Stimulated activated CD4-positive, alpha-beta T cell treated with anti-CD3 and anti-CD28 coated beads, Interleukin-1b, Interleukin-23, amount 100 ng/mL, for 4 hours (primary cell): ENCODE measurements at places on chromosomes 1 and 21.

GRCh38 chr21:29218749-29219148, 80.0 kb upstream of the BACH1 start:
- DNase-seq: no peak

DNA sequence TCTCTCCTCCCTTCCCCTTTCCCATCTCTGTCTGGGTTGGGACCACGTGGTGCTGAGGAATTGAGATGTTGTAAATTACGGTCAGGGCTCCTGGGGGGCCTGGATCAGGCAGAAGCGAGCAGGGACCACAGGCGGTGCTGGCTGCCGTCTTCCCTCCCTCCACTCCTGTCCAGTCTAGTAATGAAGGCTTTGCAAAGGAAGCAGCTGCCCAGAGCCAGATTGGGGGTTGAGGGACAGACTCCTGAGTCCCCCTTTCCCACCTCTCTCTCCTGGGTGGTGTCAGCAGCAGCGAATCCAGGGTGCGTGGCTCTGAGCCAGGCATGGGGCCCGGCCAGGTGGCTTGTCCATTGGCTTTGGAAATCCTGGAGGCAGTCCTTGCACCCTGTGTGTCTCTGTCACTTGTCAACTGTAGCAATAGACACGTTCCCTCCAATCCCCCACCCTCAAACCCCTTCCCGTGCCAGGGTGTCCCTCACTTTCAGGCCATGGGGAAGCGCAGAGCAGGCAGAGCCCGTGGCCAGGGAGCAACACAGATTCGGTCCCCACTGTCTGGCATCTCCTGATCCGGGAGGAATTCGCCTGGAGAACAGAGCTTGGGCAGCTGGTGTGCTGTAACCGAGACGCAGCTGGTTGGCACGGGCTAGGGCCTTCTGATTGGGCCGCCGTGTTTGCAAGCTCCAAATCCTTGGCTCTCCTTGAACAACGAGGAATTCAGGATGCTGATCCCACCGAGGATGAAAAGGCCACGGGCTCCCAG, 64.8 kb upstream of the WNT4 start:
- DNase-seq: no peak

GRCh38 chr21:25501996-25502665, 105.2 kb downstream of the MRPL39 start:
- peak; percentile 28 for DNase-seq

DNA sequence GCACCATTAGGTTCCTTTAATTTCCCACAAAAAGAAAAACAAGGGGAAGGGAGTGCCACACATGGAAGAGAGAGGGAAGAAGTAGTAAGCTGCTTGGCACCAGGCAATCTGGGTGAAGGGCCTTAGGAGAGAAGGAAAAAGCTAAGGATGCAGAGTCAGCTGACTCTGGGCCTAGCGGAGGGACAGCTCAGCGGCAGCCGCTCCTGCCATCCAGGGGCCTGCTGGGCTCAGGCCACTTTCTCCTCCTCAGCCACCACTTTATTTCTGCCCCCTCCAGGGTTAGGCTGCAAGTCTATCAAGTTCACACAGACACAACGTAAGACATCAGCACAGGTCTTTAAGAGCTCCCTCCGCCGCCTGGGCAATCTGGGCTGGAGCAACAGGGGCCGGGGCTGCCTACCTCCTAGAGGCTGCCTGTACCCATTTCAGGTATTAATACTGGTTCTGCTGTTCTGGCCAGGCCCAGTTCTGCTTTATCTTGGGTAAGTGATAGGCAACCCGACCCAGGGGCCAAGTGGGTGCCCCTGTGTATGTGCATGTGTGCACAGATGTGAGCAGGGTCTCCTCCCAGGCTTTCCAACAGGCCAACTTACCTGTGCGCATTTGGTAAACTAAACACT, 53.6 kb downstream of the SLC45A1 start:
- DNase-seq: no peak

DNA sequence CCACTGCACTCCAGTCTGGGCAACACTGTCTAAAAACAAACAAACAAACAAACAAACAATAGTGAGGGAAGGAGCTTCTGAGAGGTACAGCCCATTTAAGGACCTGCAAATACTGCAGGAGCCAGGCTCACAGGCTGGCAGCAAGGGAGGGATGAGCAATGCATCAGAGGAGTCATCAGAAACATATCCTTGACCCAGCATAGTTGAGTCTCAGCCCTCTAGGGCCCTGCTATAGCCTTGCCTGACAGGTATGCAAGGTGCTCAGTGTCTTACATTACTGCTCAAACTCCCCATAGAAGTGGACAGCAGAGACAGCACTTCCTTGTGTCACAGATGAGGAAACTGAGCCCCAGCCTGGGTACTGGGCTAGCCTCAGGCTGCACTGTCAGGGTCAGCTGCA, 7.3 kb upstream of the TTC4 start:
- no peak for DNase-seq

GRCh38 chr1:34740161-34740868, 14.5 kb upstream of the GJB5 start:
- no peak for DNase-seq

DNA sequence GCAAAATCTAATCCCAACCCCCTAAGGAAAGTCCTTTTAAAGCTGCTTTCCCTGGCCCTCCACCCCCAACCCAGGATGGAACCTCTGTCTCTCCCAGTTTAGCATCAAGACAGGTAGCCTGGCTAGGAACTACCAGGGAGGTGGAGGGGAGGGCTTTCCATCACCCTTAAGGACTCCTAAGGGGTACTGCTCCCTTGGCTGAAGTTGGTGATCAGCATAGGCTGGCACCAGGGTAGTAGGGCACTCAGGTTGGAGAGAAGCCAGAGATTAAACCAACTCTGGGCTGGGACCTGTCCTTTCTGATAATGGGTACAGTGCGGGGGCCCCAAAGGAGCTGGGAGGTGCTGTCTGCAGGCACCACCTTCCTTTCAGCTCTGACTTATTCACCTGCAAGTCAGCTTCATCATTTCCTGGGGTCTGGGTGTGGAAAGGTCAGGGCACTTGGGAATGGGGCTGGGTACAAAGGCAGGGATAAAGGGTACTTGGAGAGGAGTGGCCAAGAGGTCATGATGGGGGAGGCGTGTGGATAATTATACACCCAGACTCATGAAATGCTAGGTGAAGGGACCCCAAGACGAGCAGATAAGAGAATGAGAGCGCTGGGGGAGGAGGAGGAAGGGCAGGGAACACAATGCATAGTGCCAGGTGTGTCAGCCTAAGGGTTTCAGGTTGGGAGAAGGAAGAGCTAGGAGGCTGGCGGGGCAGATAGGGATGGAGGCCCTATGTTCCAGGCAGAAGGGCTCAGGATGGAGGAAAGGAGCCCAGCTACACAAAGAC, 1.2 kb downstream of the ARHGEF2 start:
- no peak for DNase-seq

GRCh38 chr1:45974541-45975269, 157.7 kb downstream of the PIK3R3 start:
- DNase-seq: no peak

DNA sequence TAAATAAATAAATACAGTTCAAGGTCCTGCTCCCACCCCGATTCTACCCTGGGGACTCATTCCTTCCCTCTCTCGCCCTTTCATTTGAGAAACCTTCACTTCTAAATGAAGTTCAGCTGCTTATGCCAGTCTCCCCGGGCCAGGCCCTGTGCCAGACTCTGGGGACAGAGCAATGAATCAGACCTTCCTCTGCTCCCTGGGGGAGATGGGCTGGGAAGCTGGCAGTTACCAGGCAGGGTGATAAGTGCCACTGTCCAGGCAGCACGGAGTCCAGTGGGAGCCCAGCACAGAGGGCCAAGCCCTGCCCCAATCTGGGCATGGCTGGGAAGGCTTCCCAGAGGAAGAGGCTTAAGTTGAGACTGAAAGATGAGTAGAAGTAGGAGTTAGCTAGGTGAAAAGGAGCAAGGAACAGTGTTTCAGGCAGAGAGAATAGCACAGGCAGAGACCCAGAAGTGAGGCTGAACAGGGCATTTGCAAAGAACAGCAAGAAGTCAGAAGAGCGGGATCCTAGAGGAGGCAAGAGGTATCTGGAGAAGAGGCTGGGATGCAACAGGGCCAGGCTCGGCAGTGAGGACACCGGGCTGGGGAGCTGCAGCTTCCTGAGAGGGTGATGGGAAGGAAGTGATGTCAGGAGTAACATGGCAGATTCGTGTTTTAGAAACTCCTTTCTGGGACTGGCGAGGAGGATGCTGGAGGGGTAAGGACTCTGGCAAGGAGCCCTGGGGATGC, 13.5 kb downstream of the KCNQ4 start:
- DNase-seq: no peak

- DNase-seq: no peak
Observed at GRCh38 chr1:25117233-25117823, 115.0 kb downstream of the SYF2 start.

DNA sequence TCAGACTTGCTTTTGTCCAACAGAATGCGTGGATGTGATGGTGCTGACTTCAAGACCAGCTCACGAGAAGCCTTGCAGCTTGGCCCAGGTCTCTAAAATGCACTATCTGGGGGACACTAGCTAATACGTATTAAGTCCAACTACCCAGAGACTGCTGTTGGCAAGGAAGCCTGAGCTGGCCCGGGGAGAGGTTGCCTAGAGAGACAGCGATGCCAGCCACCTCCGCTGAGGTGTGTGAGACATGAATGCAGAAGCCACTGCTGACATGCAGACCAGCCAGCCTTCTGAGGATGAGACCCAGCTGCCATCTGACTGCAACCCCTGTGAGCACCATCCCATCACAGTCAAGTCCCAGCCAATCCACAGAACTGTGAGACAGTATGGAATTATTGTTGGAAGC, 32.5 kb downstream of the THAP3 start:
- DNase-seq: no peak

DNA sequence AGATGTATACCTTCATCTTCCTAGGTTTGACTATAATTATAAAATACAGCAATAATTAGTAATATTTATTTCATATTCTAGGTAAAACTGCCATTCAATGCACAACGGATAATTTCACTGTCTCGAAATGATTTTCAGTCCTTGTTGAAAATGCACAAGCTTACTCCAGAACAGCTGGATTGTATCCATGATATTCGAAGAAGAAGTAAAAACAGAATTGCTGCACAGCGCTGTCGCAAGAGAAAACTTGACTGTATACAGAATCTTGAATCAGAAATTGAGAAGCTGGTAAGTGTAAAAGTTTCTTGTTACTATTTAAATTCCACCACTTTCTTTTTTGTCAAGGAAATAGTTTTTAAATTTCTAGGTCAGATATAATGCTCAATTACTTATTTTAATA, 30.7 kb downstream of the BACH1 start:
- no peak for DNase-seq

DNA sequence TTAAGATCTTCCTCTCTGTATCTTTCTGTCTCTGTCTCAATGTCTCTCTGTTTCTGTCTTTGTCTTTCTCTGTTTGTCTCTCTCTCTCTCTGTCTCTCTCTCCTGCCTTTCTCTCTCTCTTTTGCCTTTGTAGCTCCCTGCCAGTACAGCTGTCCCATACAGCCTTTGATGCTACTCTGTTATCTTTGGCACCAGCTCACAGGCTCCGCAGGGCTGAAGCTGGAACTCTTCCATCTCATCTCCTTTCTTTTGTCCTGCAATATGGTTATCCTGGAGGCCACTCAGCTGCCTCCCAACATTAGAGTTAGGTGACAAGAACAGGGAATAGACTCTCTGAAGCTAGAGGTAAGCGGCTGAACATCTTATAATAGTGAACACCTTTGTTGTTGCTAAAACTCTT, 354.3 kb upstream of the NEGR1 start:
- DNase-seq: no peak

- no peak for DNase-seq
Observed at GRCh38 chr1:228781161-228781808, 46.0 kb downstream of the RHOU start.

- no peak for DNase-seq
Observed at GRCh38 chr1:183040547-183040971, 17.3 kb downstream of the LAMC1 start.

GRCh38 chr1:30880678-30881318, 27.8 kb downstream of the SDC3 start:
- DNase-seq: no peak

DNA sequence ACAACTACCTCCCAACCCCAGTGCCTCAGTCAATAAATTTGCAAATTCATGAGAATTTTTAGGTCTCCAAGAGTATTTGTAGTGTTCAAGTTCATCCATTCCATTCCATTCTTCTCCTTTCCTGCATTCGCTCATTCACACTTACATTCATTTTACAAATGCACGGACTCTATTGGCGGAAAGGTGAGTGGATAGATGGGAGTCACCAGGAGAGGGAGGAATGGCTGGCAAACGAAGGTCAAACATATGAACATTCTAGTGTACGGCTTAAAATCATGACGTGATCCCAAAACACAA, 2.5 kb downstream of the LORICRIN start:
- DNase-seq: no peak

DNA sequence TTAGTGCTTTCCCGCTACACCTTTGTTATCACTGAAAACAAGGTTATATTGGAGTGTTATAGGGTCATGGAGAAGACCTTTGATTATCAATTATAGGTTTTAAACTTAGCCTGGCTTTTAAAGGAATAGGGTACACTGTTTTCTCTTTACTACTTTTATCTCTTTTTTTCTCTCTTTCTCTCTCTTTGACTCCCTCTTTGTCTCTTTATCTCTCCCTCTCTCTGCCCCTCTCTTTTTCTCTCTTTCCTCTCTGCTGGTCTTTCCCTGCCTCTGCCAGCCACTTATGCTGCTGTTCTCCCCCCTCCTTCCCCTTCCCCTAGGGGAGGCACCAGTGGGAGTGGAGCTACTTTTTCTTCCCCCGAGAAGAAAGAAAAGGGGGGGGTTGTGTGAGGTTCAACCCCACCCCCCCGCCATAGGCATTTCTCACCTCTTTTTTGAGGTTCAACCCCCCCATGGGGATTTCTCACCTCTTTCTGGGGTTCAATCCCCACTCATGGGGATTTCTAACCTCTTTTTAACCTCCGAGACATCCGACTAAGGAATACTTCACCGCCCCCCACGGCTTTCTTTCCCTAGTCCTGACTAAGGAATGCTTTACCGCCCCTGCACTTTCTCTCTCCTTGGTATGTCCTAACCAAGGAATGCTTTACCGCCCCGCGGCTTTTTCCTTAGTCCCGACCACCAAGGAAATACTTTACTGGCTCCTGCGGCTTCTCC, 17.2 kb upstream of the ZBTB8B start:
- DNase-seq: no peak

GRCh38 chr1:36161641-36162531, 5.9 kb downstream of the MAP7D1 start:
- no peak for DNase-seq

GRCh38 chr1:188343914-188344313, 1515.2 kb downstream of the PLA2G4A start:
- DNase-seq: no peak
